ENCODE measurements at places on chromosomes 7 and 10.

DNA sequence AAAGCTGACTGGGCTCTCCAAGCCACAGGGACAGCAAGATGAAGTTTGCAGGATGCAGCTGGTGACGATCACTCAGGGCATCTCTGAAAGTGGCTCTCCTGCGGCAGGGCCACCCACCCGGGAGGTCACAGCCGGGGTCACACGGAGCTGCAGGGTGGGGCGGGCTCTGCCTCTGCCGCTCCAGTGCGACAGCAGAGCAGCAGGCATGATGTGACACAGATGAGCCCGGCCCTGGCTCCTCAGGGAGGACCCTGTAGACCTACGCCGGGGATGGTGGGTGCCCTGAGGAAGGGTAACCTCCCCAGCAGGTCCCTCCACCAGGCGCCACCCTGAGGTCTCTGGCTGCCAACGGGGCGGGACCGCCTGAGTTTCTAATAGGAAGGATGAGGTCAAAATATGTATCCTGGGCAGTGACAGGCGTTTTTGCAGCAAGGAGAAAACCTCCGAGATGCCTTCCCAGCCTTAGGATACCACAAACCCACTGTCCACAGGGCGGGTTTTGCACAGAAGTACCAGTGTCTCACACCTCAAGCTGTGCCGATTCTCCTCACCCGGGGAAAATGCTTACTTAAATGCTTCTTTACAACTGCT is 114.8 kb upstream of the DIP2C start:
- DNase-seq = no peak

DNA sequence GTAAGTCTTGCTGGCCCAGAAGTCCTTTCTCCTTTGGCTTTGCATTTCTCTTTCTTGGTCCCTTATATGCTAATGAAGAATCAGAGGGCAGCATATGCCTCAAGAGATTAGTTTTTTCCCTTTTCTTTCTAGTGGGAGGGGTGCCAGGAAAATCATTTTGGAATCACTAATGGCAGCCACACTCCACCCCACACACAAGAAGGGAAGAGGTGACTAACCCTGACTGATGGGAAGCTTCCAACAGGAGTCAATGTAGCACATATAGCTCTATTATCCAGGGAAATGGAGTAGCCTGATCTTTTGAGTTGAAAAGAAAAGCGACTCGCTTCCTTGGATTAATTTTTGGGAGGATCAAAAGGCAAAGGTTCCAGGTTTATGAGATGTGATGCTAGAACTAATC is 225.3 kb downstream of the KIF20B start:
- no peak for DNase-seq

DNA sequence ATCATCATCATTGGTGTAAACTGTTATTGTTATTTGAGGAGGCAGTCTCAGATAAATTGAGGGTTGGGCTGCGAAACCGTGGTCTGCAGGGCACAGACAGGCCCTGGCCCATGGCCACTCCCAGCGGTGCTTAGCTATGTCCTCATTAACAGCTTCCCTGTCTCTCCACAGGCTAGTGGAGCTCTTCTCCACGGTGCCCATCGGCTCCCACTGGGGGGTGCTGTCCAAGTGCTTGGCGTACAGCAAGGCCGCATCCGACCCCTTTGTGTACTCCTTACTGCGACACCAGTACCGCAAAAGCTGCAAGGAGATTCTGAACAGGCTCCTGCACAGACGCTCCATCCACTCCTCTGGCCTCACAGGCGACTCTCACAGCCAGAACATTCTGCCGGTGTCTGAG is 21.6 kb downstream of the GPR26 start:
- no peak for DNase-seq

DNA sequence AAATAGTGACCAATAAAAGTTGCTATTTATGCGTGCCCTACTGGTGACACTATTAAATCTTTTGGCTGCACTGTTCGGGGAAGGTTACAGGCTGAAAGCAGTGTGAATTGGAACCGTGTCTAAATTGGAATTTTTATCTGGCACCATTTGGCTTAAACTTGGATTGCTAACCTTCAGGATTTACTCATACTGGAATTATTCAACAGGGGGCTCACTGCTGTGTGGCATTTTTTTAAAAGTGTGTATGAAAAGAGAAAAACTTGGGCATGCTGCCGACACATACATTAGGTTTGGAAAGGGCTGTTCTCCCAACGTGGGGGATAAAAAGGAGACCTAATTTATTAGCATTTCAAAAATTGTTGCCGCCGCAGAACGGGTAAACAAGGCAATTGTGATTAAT is 537.9 kb upstream of the MGMT start:
- no peak for DNase-seq

- DNase-seq = no peak
These were observed 126.0 kb downstream of the AASS start for GRCh38 chr7:122018032-122018431.

GRCh38 chr7:132934017-132934416 is 147.9 kb downstream of the CHCHD3 start:
- DNase-seq = no peak

Measured in K562 (cell line).